ENCODE measurements at places on chromosomes 5 and 9.

GRCh38 chr9:95581900-95582299 lies 65.1 kb upstream of the PTCH1 start:
- H3K4me3 ChIP-seq, result no peak overlapping the region
- H3K27me3 ChIP-seq, result no peaks in the 10 kb centered on the region
- H3K36me3 ChIP-seq, result no peaks in the 10 kb centered on the region

DNA sequence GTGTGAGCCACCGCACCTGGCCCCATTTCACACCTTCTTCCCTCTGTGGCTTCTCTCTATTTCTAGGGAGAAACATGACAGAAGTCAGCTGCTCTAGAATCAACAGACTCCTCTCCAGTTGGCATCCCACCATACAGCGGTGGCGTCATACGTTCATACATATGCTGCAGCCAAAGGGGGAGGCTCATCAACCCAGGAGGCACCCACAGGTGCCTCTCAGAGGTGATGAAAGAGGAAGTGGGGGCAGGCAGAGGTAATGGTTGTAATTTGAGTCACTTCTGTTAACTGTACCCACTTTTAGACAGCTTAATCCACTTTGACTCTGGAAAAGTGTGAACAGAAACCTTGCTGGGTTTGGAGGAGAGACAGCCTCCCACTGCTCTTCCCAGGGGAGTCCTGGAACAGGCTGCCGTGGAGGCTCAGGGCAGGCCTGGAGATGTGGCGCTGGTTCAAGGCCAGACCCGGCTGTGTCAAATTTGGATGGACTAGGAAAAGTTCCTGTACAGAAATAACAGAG lies 47.3 kb upstream of the SUB1 start:
- no peaks in the 10 kb centered on the region for H3K4me1 ChIP-seq
- DNase-seq, result no peak
- no peak overlapping the region for H3K4me3 ChIP-seq
- no peaks in the 10 kb centered on the region for H3K27me3 ChIP-seq

DNA sequence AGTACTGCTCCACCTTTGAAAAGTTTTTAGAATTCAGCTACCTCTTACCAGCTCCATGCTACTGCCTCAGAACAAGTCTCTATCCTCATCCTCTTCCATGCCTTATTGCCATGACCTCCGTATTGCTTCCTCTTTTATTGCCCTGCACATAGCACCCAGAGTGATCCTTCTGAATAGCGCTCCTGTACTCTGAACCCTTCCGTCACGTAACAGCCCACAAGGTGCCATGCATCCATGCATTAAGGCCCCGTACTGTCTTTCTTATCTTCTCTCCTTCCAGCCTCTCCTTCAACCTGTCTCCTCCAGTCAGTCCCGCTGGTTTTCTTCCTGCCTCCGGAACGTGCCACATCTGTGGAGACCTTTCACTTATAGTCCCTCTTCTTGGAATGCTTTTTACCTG lies 273.3 kb upstream of the SEMA6A start:
- DNase-seq, result no peak
- H3K4me3 ChIP-seq, result no peak overlapping the region
- H3K4me1 ChIP-seq, result no peaks in the 10 kb centered on the region
- no peak overlapping the region for H3K27ac ChIP-seq
- H3K36me3 ChIP-seq, result no peaks in the 10 kb centered on the region

DNA sequence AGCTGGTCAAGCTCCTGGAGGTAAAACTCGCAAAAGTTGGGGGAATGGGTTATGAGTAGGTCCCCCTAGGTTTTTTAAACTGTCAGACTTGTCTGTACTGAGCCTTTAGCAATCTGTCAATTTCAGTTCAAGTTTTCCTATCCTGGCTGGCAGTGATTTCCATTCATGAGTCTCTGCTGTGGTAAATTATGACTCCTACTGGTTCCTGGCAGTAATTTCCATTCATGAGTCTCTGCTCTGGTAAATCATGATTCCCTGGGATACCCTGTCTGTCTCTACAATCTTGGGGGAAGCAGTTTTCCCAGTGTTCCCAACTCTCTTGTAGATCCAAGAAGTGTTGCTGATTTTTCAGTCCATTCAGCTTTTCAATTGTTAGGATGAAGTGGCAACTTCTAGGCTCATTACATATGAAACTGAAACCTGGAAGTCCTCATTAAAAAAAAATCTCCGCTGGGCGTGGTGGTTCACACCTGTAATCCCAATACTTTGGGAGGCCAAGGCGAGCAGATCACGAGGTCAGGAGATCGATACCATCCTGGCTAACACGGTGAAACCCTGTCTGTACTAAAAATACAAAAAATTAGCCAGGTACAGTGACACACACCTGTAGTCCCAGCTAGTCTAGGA lies 91.3 kb upstream of the GPBP1 start:
- no peaks in the 10 kb centered on the region for H3K36me3 ChIP-seq
- no peaks in the 10 kb centered on the region for H3K27me3 ChIP-seq
- H3K27ac ChIP-seq, result no peak overlapping the region
- no peaks in the 10 kb centered on the region for H3K4me1 ChIP-seq

GRCh38 chr5:102762095-102762534 lies 7.0 kb downstream of the PAM start:
- no peaks in the 10 kb centered on the region for H3K36me3 ChIP-seq
- H3K27me3 ChIP-seq, result peaks cover 25% of the 10 kb centered on the region
- no peak overlapping the region for H3K27ac ChIP-seq
- H3K4me3 ChIP-seq, result no peak overlapping the region
- DNase-seq, result no peak

- H3K27me3 ChIP-seq, result no peaks in the 10 kb centered on the region
- H3K4me3 ChIP-seq, result no peak overlapping the region
- no peaks in the 10 kb centered on the region for H3K4me1 ChIP-seq
- H3K36me3 ChIP-seq, result no peaks in the 10 kb centered on the region
- peak; percentile 35 for DNase-seq
- no peak overlapping the region for H3K27ac ChIP-seq
Measured at GRCh38 chr9:93303806-93304573, 120.1 kb downstream of the WNK2 start.

GRCh38 chr9:137604345-137605086 lies 970 bp upstream of the ARRDC1 start:
- H3K27ac ChIP-seq, result no peak overlapping the region
- no peaks in the 10 kb centered on the region for H3K4me1 ChIP-seq
- no peak for DNase-seq
- H3K27me3 ChIP-seq, result no peaks in the 10 kb centered on the region

DNA sequence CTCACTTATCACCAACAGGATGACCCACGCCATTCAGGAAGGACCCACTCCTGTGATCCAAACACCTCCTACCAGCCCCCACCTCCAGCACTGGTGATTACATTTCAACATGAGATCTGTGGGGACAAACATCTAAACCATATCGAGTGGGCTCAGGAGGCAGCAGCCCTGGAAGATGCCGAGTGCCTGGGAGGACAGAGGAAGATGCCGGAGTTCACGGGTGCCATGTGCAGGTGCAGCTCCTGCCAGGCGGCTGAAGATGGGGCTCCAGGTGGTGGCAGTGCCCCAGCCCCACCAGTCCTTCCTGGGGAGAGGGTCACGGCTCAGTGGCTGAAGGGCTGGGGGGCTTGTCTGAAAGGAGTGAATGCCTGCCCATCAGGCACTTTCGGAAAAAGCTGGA lies 6.1 kb upstream of the CEP72 start:
- no peaks in the 10 kb centered on the region for H3K4me1 ChIP-seq
- H3K27me3 ChIP-seq, result no peaks in the 10 kb centered on the region
- no peak overlapping the region for H3K27ac ChIP-seq
- no peak for DNase-seq
- H3K36me3 ChIP-seq, result no peaks in the 10 kb centered on the region

DNA sequence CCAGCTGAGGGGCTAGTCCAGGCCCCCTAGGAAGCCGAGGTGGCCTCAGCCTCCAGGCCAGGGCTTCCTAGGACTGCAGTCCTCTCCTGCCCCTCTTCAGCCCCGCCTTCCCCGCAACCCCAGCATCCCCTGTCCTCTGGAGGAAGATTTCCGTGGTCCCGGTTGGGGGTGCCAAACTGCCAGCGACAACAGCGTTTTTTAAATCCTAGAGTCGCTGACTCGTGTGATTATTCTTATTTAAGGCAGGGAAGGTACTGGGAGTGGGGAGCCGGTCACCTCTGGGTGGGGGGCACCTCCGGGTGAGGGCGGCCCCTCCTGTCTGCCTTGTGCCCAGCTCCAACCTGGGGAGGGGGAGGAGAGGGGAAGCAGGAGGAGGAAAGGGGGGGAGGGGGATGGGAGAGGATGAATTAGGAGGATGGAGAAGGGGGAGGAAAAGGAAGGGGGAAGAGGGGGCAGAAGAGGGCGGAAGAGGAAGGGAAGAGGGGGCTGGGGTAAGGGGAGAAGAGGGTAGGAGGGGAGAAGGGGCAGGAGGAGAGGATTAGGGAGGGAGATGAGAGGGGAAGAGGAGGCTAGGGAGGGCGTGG lies 173.1 kb upstream of the IER5L start:
- H3K27me3 ChIP-seq, result no peaks in the 10 kb centered on the region
- no peaks in the 10 kb centered on the region for H3K4me1 ChIP-seq
- no peaks in the 10 kb centered on the region for H3K36me3 ChIP-seq
- peak overlapping the region; percentile 38 for H3K27ac ChIP-seq
- no peak overlapping the region for H3K4me3 ChIP-seq
- DNase-seq, result peak; percentile 89

GRCh38 chr5:116382874-116383266 lies 191.8 kb downstream of the SEMA6A start:
- no peak overlapping the region for H3K4me3 ChIP-seq
- peak overlapping the region; percentile 10 for H3K27ac ChIP-seq
- peak; percentile 50 for DNase-seq
- no peaks in the 10 kb centered on the region for H3K36me3 ChIP-seq

GRCh38 chr5:147613359-147613758 lies 103.5 kb upstream of the DPYSL3 start:
- no peak for DNase-seq
- H3K36me3 ChIP-seq, result no peaks in the 10 kb centered on the region
- H3K4me3 ChIP-seq, result no peak overlapping the region
- H3K27ac ChIP-seq, result no peak overlapping the region
- no peaks in the 10 kb centered on the region for H3K27me3 ChIP-seq

Measured in endodermal cell (in vitro differentiated cells).